Substantia nigra (tissue), 51 donors: ENCODE measurements at places on chromosomes 2 and 18.

- no peak for DNase-seq
These were observed 7.8 kb upstream of the NT5DC4 start for GRCh38 chr2:112712903-112713584.

GRCh38 chr2:11870064-11870463 is 123.6 kb downstream of the LPIN1 start:
- DNase-seq, result no peak

GRCh38 chr2:28810384-28811285 is at the start of gene SPDYA:
SPDYA (plus strand) TSS chr2:28810834; CDS start chr2:28816015, 5,181 bp downstream.
- no peak for DNase-seq

GRCh38 chr2:120716641-120717585 is 18.8 kb upstream of the GLI2 start:
- DNase-seq, result no peak

DNA sequence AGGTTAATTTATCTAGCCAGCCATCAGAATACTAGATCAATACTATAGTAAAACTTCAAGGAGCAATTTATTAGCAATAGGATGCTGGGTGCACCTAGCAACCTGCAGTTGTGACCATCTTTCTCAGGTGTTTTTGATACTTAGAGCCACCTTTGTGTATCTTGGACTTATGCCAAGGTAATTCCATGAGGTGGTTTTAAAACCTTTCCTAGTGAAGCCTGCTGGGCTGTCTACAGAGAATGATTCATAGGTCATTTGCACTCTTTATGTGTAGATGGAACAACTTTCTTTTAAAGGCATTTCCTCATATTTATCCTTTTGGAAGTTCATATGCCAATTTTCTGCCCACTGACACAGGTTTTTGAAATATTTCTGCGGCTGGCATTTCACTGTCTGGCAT is 1030.1 kb upstream of the POU3F3 start:
- no peak for DNase-seq
